ENCODE measurements at places on chromosomes 5 and 9.

GRCh38 chr9:123609844-123610243 is 253.8 kb downstream of the CRB2 start:
- DNase-seq: no peak

- no peak for DNase-seq
These were observed 5.0 kb upstream of the HSPB3 start for GRCh38 chr5:54450542-54450941.

DNA sequence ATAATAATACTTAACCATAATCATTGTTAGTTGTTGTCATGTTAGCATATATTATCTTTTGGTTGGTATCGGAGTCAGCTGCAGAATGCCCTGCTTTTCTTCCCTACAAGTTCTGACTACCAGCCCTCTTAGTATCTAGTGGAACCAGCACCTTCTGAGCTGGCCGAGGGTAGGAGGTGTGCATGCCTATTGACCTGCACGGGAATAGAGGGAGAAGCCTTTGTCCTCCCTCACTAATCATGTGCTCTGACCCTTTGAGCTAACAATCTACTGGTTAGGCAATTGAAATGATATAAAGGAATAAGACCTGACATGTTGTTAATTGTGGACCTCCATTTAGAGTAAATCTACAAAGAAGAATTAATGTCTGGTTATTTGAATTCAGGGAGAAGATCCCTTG is 4.1 kb downstream of the PCSK5 start:
- no peak for DNase-seq

- DNase-seq: no peak
These were observed 257.9 kb downstream of the MAN2A1 start for GRCh38 chr5:109947667-109948066.

DNA sequence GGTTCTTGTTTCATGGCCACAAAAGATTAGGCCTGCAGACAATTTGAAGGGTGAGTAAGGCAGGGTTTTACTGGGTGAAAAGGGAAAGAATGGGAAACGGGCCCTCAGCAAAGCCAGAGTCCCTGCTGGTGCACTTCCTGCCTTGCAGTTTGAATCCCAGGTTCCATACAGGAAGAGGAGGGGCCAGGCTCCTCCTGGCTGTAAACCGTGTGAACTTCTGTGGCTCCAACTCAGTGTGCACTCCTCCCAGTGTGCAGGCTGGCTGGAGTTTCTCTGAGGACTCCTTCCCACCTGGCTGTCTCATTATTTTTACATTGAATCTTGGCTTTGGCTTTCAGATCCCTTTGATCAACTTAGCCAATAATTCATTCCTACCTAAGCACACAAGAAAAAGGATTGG is 367.1 kb upstream of the KLF4 start:
- DNase-seq: no peak

DNA sequence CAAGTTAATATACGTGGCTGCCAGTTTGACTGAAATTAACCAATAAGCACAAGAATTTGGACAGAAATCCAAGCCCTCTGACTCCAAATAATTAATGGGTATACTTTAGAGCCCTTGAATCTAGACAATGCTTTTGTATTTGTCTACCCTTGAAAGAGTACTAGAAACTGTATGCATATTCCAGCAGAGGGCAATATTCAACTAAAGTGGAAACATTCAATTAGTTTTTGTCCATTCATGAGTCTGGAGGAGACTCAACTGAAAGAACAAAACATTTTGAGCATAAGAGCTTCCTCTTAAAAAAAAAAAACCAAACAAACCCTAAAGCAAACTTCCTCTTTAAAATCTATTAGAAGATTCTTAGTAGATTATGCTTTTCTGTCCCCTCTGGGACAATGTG is 157.8 kb downstream of the ARHGEF28 start:
- DNase-seq: no peak

GRCh38 chr9:89234205-89235067 is 55.8 kb upstream of the SHC3 start:
- DNase-seq: no peak

DNA sequence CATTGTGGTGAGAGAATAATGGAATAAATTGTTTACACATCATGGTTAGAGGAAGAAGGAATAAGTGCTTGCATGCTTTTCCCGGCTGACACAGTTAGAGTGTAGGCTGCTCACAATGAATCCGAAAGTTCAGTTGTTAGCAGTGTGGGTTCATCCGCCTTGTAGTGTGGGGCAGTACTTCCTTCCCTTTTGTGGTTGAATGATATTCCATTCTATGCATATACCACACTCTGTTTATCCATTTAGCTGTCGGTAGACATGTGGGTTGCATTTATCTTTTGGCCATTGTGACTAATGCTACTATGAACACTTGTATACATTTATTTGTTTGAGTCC is 84.0 kb downstream of the COL5A1 start:
- DNase-seq: no peak

- DNase-seq: no peak
These were observed 89.5 kb upstream of the ANKRD55 start for GRCh38 chr5:56322592-56322991.

DNA sequence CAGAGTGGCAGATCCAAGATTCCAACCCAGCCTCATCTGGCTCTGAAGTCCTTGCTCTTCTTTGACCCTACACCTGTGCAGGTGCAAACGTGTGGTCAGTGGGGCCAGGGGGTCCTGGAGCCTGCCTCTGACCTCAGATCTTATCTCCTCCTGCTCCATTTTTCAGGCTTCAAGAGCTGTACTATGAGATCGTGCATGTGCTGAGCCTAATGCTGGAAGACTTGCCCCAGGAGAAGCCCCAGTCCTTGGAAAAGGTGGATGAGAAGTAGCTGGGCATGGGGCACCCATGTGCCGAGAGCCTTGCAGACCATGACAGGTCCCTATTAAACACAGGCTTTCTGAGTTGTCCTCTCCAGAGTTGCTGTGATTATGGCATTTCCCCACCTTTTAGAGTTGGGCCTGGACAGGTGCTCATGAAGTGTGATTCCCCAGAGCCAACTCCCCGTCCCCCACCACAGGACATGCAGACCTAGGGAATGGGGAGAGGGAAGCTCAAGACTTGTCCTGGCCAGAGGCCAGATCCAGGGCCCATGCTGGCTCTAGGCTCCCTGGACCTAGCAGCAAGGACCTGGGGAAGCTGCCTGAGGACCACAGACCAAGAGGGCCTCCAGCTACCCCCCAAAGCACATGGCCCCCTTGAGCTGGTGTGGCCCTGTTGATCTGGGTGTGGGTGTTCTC is 22.5 kb downstream of the PITX1 start:
- no peak for DNase-seq

GRCh38 chr5:83036991-83037575 is 40.1 kb downstream of the TMEM167A start:
- DNase-seq: no peak

DNA sequence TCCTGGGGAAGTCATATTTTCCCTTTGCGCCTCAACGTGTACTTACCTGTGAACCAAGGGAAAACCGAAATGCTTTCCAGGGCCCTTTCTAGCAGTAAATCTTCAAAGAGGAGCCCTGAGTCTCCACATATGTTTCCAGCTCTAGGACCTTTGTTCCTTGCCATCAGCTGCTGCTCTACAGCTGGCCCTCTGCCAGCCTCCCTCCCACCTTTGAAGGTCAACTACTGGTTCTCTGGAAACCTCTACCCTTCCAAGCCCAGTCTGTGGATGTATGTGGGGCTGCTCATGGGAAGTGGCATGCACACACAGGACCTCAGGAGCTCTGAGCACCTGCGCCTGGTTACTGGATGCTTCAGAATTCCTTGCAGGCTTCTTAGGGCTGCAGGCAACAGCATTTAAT is 117.2 kb downstream of the PSD2 start:
- no peak for DNase-seq

- no peak for DNase-seq
These were observed 9.1 kb downstream of the SLC22A5 start for GRCh38 chr5:132378580-132378979.
